ENCODE measurements at places on chromosomes 2 and 18.

DNA sequence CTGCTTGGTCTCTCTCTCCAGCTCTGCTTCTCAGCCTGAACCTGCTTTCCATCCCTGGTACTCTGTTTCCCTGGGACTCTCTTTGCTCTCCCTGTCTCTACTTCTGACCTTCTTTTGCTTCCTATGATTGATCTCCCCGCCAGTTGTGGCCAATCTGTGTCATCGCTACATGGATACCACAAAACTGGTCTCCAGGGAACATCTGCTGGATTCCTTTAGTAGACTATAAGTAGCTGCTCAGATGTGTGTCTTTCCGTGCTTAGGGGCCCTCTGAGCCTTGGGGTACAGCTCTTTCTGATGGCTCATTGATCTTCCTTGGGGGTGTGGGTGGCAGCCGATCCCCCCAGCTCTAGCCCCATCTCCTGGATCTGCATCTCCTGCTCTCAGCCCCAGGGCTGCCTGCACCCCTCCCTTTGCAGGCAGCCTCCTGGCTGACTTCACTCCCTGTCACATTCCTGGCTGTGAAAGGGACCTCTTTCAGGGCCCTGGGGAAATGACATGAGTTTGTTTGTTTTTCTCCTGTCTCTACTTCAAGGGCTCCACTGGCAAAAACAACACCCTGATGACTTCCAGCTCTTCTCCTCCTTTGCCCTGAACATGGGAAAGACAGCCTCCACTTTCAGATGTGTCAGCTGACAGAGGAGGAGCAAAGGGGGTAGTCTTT, 333.7 kb downstream of the CYP26B1 start:
- no peaks in the 10 kb centered on the region for H3K4me1 ChIP-seq
- H3K27me3 ChIP-seq, result peaks cover 6% of the 10 kb centered on the region
- no peak overlapping the region for H3K4me3 ChIP-seq
- DNase-seq, result no peak

- H3K36me3 ChIP-seq, result peaks cover 13% of the 10 kb centered on the region
- peaks cover 9% of the 10 kb centered on the region for H3K4me1 ChIP-seq
- H3K4me3 ChIP-seq, result no peak overlapping the region
- DNase-seq, result no peak
These were observed 43.5 kb downstream of the HS1BP3 start for GRCh38 chr2:20607446-20607845.

DNA sequence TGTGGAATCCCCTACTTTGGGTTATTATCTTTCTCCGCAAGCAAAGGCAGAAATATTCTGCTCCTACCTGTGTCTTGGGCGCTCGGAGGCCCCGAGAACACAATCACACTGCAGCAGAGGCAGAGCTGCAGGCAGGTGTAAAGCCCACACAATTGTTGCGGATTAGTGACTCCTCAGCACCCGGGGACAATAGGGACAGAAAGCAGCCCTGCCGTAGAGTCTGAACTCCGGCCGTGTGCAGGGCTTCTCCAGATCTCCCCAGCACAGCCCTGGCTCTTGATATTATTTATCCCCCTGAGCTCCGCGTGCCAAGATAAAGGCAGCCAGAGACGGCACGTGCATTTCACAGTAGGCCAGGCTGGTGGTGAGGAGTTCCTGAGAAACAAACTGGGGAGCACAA, 229.2 kb downstream of the EN1 start:
- H3K4me1 ChIP-seq, result peaks cover 10% of the 10 kb centered on the region
- H3K4me3 ChIP-seq, result no peak overlapping the region
- peaks cover 1% of the 10 kb centered on the region for H3K27me3 ChIP-seq
- no peak overlapping the region for H3K27ac ChIP-seq

DNA sequence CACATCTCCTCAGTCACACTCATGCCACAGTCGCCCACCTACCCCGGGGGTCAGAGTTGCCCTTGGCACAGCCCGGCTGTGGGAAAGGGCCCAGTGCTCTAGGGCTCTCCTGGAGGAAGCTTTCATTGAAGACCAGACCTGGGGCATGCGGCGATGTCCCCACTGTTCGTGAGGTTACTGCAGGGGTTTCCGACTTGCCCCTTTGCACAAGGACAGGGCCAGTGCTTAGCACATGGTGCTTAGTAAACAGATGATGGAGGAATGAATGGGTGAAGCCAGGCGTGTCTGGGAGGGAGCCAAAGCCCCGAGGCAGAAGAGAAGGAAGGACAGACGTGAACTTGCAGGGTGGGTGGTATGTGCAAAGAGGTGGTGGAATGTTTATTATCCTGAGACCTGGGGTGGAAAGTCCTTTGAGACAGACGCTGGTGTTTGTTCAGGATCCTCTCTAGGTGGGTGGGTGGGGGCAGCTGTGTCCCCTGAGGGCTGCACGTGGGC, 205.9 kb upstream of the ARL4C start:
- peaks cover 4% of the 10 kb centered on the region for H3K27me3 ChIP-seq
- no peak overlapping the region for H3K27ac ChIP-seq
- H3K4me1 ChIP-seq, result peaks cover 1% of the 10 kb centered on the region
- no peak overlapping the region for H3K4me3 ChIP-seq
- DNase-seq, result no peak
- peaks cover 23% of the 10 kb centered on the region for H3K36me3 ChIP-seq

DNA sequence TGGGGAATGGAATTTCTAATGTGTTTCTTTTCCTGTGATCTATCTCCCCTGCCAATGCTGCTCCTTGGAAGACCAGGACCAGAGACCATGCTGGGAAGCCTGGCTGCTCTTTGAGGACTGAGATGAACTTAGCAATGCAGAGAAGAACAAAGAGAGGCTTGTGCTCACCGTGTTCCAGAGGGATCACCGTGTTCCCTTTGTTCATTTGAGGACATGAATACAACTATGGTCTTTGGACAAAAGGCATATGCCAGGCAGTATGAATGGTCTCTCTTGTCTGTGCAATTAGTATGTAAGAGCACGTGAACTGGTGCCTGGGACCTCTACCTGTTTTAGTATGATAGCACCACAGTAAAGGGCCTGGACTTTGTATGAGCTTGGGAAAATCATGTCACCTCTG, 139.9 kb downstream of the TDRD15 start:
- no peaks in the 10 kb centered on the region for H3K36me3 ChIP-seq
- H3K4me3 ChIP-seq, result no peak overlapping the region
- no peak for DNase-seq
- peaks cover 50% of the 10 kb centered on the region for H3K4me1 ChIP-seq
- peaks cover 3% of the 10 kb centered on the region for H3K27me3 ChIP-seq

DNA sequence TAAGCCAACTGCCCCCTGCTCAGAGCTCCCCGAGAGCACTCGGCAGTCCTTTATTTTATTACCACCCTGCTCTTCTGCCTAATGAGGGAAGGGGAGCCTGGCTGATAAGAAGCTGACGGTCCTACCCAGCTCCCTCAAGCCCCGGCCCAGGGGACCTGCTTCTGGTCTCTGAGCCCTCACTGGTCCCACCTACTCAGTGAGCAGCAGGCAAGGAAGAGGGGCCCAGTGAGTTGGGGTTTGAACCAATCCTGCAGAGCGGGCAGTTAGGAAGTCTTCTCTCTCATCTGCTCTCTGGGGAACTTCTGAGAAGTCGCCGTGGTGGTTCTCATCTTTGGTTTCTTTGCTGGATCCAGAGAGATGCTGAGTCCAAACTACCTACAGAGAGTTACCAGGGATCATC, 218.9 kb downstream of the NDUFA10 start:
- H3K4me3 ChIP-seq, result no peak overlapping the region
- no peaks in the 10 kb centered on the region for H3K4me1 ChIP-seq

DNA sequence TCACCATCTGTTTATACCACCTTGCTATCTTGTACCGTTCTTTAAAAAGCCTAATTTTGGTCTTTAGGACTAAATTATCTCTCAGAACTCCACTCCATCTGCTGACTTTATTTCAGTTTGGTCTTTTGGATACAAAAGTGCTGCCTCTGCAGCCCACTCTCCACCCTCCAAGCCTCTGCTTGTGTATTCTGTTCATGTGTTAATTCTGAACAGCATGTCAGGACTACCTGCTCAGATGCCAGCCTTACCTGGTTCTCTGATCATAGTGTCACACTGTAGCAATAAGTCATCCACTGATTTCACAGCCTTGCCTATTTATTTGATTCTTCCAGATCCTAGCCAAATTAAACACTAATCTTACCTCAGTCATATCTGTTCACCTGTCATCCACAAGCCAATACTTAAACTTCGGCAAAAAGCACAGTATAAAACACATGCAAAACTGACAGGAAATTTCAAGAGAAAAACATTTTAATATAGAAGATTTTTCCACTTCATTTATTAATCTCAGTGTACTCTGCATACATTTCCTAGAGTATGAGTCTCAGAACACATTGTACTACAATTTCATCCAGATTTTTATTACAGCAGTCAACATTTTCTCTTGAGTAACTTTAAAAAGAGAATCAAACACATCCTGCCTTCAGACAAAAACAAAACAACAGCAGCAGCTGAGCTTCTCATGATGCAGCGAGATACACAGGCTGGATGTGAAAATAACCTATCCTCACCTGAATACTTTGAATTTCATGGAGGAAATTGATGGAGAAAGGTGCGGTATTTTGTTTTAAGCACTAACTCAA, 64.9 kb downstream of the PPP1R1C start:
- H3K4me1 ChIP-seq, result peaks cover 4% of the 10 kb centered on the region
- H3K4me3 ChIP-seq, result no peak overlapping the region
- no peak overlapping the region for H3K27ac ChIP-seq
- H3K27me3 ChIP-seq, result no peaks in the 10 kb centered on the region

DNA sequence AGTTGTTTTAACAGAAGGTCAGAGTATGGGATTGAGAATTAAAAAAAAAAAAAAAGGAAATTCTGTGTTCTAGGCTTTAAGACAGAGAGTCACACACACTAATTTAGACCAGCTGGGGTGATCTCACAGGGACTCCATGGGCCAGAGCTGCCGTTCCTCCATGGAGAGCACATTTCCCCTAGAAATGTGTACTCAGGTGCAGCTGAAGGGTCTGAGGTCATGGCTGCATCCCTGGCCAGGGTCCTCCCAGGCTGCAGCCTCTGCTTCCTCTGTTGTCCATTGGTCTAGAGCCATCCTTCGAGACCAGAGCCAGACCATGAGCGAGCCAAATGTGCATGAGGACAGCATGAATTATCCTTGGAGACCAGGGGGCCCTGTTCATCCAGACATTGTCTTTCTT, 190.1 kb upstream of the TNP1 start:
- H3K36me3 ChIP-seq, result no peaks in the 10 kb centered on the region
- H3K4me3 ChIP-seq, result no peak overlapping the region
- DNase-seq, result no peak

DNA sequence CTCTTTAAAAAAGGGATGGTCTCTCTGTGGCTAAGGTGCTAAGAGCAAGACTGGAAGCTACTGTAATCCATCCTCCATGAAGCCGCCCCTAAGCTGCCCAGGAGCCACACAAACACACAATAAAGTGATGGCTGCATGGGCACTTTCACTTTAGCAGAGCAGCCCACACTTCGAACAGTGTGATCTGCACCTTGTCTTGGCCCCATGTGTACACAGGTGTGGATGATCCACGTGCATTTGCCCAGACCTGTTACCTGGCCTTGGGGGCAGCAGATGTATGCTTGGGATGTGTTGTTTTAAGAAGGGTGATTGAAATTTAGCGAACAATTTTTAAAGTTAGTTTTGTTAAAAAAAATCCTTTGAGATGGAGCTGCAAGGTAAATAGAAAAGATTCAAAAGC, 39.9 kb downstream of the TMEM178A start:
- H3K36me3 ChIP-seq, result peaks cover 14% of the 10 kb centered on the region
- H3K4me3 ChIP-seq, result no peak overlapping the region
- no peak for DNase-seq
- no peaks in the 10 kb centered on the region for H3K27me3 ChIP-seq
- H3K27ac ChIP-seq, result no peak overlapping the region

GRCh38 chr2:42254186-42254895, 85.2 kb downstream of the EML4 start:
- H3K27ac ChIP-seq, result no peak overlapping the region
- DNase-seq, result no peak
- no peaks in the 10 kb centered on the region for H3K36me3 ChIP-seq
- no peaks in the 10 kb centered on the region for H3K27me3 ChIP-seq

DNA sequence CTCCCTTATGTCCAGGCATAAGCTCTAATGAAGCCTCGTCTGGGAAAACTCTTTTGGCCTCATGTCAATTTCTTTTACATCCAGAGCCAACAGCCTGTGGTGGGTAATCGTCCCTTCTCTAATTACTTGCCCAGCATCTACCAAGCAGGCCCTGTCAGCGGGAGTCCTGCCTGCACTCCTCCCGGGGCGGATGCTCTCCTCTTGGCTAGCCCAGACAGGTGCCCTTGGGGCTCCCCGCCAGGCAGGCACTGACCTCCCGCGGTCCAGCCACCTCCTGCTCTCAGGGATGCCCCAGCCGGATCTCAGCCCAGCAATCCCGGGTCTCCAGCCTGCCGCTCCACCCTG, 74.2 kb downstream of the NCAPH start:
- H3K27ac ChIP-seq, result no peak overlapping the region
- H3K27me3 ChIP-seq, result peaks cover 4% of the 10 kb centered on the region
- H3K4me3 ChIP-seq, result no peak overlapping the region
- peak; percentile 27 for DNase-seq
- peaks cover 3% of the 10 kb centered on the region for H3K4me1 ChIP-seq
- H3K36me3 ChIP-seq, result peaks cover 3% of the 10 kb centered on the region

- peak within 1 kb of the TSS; percentile 88 for H3K4me3 ChIP-seq
- no peak within 1 kb of the TSS for H3K27ac ChIP-seq
- peaks cover 27% of the 10 kb centered on the region for H3K27me3 ChIP-seq
- peaks cover 11% of the 10 kb centered on the region for H3K4me1 ChIP-seq
These were observed at the start of gene MAPK4 for GRCh38 chr18:50559752-50560680. Gene MAPK4, plus strand, starts transcription at chr18:50560087. Its CDS starts 103,872 bp downstream, at chr18:50663959.

DNA sequence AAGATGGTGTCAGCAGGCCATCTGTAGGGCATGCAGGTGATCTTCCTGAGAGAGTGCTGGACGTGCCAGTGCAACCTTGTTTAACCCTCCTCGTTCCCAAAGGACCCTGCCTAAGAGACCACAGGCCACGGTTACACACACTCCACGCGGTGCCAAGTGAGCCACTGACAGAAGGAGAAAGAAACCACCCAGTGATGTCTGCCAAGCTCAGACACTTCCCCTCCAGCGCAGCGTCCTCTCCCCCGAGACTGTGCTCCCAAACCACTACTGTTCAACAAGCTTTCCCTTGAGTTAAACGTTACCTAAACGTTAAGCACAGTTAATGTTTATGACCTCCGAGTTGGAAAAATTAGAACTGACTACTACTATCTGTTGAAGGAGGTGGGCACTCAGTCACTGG, 119.1 kb upstream of the NCK2 start:
- DNase-seq, result no peak
- H3K27ac ChIP-seq, result no peak overlapping the region
- peaks cover 2% of the 10 kb centered on the region for H3K27me3 ChIP-seq
- H3K36me3 ChIP-seq, result no peaks in the 10 kb centered on the region
- H3K4me3 ChIP-seq, result no peak overlapping the region

DNA sequence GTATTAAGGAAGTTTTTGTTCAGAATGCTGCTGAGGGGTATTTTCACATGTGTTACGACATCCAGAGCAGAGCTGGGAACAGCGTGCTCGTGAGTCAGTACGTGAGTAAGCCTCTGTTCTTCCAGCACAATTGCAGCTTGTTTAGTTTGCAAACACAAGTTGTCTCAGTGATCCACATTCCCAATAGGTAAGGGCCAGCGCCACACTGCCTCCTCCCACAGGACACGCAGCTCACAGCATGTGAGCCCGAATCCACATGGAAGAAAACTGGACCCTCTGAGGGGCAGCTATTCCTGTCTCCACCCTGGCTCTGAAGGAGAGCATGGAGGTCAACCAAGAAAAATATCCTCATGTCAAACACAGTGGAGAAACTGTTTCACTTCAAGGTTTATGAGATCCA, 173.9 kb upstream of the PID1 start:
- no peaks in the 10 kb centered on the region for H3K36me3 ChIP-seq
- peaks cover 1% of the 10 kb centered on the region for H3K27me3 ChIP-seq
- H3K4me3 ChIP-seq, result no peak overlapping the region
- H3K4me1 ChIP-seq, result no peaks in the 10 kb centered on the region
- DNase-seq, result no peak

Measured in glutamatergic neuron (in vitro differentiated cells).